SW 1271 (cell line): ENCODE measurements at places on chromosomes 16 and 17.

DNA sequence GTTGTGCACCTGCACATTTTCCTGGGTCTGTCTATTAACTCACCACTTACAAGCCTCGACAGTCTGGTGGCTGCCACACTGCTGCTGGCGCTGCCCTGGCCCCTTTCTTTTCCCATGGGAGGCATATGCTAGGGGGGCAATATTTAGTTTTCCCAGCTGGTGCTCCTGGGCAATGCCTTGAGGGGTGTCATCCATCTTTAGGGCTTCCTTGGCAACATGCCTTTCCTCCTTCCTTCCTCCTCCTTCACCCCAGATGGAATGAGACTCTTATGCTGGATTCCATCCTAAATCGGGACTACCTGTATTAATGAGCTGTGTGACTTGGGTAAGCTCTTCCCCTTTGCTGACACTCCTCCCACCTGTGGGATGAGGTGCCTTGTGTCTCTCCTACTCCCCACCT is 64.8 kb upstream of the CDC42EP4 start:
- DNase-seq = no peak

DNA sequence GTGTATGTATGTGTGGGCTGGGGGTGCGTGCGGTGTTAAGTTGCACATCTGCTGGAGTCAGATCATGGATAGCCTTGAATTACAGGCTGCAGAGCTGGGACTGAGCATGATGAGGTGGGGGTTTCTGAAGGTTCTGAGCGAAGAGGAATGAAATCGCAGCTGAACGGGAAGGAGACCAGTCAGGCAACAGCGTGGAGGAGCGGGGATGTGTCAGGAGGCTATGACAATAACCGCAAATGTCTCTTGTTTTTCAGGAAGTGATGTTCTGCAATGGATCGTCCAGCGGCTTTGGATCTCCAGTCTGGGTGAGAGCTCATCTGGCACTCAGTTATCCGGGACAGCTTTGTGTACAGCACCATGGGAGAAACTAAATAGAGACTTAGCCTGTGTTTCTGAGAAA is 20.9 kb downstream of the RGS9 start:
- DNase-seq = no peak

GRCh38 chr17:56624309-56624708 is 30.8 kb downstream of the NOG start:
- no peak for DNase-seq

- no peak for DNase-seq
These were observed 158.5 kb downstream of the TANC2 start for GRCh38 chr17:63124536-63124935.

GRCh38 chr16:21950782-21951521 is 2.2 kb upstream of the UQCRC2 start:
- DNase-seq = peak; percentile 16

DNA sequence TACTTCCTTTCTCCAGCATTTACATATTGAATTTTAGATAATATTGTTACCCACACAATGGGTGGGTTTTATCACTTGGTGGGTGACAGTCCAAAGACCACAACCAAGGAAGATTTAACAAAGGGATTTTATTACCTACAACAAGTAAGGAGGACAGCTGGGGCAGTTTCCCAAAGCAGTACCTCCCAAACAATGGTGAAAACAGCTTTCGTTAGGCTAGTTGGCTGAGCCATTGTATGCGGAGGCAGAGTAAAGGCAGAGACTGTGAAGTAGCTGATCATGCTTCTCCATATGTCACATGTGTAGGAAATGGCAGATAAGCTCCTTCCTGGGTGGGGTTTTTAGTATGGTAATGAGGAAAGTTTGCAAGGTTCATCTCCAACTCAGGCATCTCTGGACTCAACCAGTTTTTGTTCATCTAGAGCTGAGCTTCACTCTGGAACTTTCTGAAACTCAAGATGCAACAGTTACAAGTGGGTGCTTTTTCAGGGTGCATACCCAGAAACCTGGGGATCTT is 104.3 kb upstream of the PSMD7 start:
- DNase-seq = no peak

DNA sequence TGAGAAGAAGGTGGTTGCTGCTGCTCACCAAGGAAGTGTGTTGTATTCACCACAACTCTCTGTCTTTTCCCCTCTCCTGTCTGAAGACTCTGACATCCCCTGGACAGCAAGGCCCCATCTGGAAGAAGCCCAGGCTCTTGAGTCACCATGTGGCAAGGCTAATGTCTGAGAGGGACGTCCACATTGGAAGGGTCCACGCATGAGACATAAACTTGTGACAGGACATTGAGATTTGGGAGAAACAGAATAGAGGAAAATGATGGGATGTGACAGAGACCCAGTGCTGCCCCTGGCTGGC is 176.5 kb downstream of the IRF8 start:
- no peak for DNase-seq

DNA sequence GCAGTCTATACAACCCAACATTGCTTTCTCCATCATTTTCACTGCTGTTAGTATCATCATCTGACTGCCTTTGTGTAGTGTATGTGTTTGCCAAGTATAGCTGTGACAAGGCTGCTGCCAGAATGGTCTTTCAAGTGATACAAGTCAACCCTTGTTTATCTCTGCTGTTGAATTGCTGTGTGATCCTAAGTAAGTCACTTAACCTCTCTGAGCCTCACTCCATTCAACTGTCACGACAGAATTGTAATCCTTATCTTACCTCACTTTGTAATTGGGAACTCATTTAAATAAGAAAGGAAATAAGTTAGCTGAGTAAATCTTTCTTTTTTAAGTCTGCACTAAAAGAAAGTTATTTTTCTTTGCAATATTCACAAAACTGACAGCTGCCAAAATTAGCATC is 340.6 kb downstream of the CA10 start:
- no peak for DNase-seq

GRCh38 chr17:64004903-64005733 is 7.0 kb downstream of the PRR29 start:
- DNase-seq = no peak

DNA sequence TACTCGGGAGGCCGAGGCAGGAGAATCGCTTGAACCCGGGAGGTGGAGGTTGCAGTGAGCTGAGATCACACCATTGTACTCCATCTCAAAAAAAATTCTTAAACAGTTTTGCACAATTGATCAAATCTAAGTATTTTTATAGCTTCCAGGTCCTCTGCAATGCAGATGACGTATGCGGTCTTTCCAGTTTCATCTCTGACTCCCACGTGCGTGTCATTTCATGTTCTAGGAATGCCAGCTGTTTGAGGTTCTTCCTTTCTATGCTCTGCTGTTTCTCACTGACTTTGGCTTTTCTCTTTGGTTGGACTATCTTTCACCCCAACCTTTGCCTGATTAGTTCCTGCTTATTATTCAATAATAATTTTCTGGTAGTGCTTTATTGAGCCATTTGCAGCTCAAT is 16.2 kb downstream of the CHP2 start:
- DNase-seq = no peak

DNA sequence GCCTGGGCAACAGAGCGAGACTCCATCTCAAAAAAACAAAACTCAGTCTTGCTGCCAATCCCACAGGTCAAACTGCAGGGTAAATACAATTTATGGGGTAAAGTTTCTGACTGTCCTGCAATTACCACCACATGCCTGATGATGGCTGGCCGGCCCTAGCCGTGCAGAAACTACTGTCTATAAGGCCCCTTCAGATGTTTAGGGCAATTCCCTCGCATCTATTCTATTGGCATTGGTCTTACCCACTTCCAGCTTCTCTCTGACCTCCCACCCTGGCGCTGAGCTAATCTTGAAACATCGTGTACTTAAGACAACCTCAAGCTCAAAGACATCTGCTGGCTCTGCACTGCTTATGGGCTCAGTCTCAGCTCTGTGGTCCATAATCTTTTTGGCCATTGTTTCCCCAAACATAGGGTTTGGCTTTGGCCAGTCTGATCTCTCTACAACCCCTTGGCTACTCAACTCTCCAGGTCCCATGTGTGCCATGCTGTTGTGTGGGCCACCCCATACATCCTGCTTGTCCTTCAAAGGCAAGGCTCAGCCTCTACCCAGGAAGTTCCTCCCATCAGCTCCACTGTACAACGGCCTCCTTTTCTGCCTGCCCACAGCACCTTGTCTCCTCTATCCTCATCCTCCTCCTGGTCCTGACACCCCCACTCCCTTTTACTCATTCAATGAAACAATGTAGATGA is 16.6 kb downstream of the MAP3K14 start:
- no peak for DNase-seq

DNA sequence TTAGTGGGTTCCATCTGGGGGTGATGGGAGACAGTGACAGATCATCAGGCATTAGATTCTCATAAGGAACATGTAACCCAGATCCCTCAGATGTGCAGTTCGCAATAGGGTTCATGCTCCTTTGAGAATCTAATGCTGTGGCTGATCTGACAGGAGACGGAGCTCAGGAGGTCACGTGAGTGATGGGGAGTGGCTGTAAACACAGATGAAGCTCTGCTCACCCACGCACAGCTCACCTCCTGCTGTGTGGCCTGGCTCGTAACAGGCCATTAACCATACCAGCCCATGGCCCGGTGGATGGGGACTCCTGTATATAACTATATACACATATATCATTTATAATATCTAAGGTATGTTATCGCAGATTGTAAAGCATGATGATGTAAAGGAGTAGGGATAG is 214.2 kb downstream of the MAF start:
- DNase-seq = no peak

DNA sequence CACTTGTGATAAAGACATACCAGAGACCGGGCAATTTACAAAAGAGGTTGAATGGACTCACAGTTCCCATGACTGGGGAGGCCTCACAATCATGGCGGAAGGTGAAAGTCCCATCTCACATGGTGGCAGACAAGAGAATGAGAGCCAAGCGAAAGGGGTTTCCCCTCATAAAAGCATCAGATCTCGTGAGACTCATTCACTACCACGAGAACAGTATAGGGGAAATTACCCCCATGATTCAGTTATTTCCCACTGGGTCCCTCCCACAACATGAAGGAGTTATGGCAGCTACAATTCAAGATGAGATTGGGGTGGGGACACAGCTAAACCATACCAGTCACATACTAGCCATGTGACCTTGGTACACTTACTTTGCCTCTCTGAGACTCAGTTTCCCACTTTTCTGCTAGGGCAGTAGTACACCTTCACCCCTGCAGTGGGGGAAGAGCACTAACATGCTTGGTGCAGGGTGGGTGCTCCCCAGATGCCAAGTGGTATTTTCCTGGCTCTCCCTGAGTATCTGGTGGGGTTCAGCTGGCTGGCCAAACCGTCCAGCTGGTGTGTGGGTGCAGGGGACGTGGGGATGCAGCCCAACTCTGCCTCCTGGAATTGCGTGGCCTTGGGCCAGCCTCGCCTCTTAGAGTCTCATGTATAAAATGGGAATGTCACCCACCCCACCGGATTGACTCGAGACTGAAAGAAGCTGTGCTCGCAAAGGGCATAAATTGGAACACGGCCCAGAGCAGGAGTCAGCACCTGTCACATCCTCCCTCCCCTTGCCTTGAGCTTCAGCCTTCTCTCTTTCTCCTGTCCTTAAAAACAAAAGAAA is 364.1 kb downstream of the CPPED1 start:
- DNase-seq = no peak

DNA sequence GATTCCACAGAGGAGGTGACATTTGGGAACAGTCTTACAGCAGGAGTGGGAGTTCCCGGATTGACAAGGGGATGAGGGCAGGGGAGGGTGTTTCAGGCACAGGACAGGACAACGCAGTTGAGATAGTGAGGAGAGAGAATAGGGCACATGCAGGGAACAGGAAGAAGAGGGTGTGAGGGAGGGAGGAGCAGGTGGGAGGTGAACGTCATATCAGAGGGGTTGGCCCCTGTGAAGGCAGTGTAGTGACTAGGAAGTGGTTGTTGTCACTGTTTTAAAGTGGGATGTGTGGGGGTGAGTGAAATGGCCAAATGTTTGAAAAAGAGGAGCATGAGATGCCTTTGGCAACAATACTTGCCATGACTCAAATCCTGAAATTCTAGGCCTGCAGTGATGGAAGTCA is 12.2 kb downstream of the PRKCB start:
- no peak for DNase-seq

- DNase-seq = no peak
These were observed 7.9 kb upstream of the MT2A start for GRCh38 chr16:56600398-56600999.

GRCh38 chr16:2512735-2513404 is 882 bp upstream of the ATP6V0C start:
- DNase-seq = no peak

- no peak for DNase-seq
These were observed 147.6 kb upstream of the HLF start for GRCh38 chr17:55117164-55117563.

- DNase-seq = no peak
These were observed 22.1 kb downstream of the EMP2 start for GRCh38 chr16:10558305-10558704.

GRCh38 chr16:68040506-68041288 is 17.6 kb downstream of the DUS2 start:
- DNase-seq = peak; percentile 67

DNA sequence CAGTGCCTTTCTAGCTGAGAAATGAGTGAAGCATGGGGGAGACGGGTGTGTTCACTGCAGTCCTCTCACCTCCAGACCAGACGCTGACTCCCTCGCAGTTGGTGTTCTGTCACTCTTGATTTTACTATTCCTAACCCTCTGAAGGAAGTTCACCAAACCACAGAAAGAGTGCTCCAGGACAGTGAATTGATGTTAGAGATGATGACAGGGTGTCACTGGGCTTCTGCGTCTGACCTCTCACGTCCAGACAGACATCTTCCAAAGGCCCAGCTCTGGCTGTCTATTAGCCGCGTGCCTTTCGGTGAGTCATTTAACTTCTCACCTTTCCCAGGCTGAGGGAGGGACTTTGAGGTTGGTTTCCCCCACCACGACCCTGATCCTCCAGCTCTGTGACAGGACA is 8.2 kb downstream of the CRAMP1 start:
- DNase-seq = no peak

DNA sequence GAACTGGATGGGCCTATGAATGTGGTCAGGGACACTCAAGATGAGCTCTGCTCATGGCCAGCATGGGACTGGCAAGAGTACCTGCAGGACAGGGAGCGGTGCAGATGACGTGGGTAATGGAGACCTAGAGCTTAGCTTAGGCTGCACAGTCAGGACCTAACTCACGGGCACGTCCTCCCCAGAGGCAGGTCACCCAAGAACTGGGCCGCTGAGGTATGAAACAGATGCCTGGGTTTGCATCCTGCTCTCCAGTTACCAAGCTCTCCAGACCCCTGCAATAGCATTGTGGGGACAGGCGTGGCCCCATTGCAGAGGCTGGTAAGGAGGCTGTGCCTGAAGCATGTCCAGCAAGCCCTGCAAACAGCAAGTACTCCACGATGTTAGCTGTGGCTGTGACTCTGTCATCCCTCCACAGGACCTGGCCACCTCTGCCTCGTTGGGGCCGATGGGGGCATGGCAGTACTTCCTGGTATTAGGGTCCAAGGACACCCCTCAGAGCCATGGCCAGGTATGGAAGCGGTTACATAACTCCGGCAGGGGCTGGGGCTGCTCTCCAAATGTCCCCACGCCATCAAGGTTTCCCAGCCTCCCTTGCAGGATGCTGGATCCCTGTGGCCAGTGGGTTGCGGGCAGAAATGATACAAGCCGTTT is 37.5 kb upstream of the RBFOX3 start:
- DNase-seq = no peak

DNA sequence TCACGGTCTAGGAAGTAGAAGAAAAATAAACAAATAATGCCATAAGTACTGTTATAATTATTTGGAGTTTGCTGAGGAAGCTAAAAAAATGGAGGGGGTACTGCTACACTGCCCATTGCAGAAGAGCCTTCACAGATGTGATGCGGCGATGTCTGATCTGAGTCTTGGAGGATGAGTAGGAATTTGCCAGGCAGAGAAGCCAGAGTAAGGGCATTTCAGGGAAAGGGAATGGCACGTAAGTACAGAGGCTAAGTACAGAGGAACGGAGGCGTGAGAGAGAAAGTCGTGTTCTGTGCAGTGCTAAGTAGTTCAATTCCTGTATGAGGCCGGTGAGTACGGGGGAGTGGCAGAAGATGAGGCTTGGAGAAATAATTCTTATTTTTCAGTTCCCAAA is 741 bp upstream of the GRB2 start:
- DNase-seq = no peak
